Mammary microvascular endothelial cell (primary cell): ENCODE measurements at places on chromosomes 7 and 10. TPM values are rescaled to one million over a fixed set of nuclear protein-coding genes. Genes with fewer than 3 reads are reported as not detected.

The CCDC201 gene
- not detected in 2 replicates for total RNA-seq

The MBLAC1 gene
- 4.7 and 5.0 TPM in 2 replicates for total RNA-seq

The P4HA1 gene
- total RNA-seq, result 27.5 and 30.8 TPM in 2 replicates

The BAIAP2L1 gene
- total RNA-seq, result 2.4 and 4.1 TPM in 2 replicates

The KLF6 gene
- total RNA-seq, result 71.8 and 84.7 TPM in 2 replicates

The NEURL1 gene
- 0.10 and 0.87 TPM in 2 replicates for total RNA-seq

The SAMD9L gene
- total RNA-seq, result 35.8 and 40.4 TPM in 2 replicates

The COL1A2 gene
- 6.7 and 7.7 TPM in 2 replicates for total RNA-seq

The GJC3 gene
- not detected in 2 replicates for total RNA-seq

The GPR146 gene
- 7.8 TPM in 2 replicates for total RNA-seq

The JAZF1 gene
- total RNA-seq, result 6.6 and 7.5 TPM in 2 replicates

The CHN2 gene
- total RNA-seq, result 0.67 and 2.7 TPM in 2 replicates

The PIK3CG gene
- total RNA-seq, result 4.7 and 5.8 TPM in 2 replicates

The VIPR2 gene
- total RNA-seq, result not detected in 2 replicates

The ICA1 gene
- 10.9 and 11.1 TPM in 2 replicates for total RNA-seq

The MCM10 gene
- 12.2 and 13.5 TPM in 2 replicates for total RNA-seq

The TDRD1 gene
- 0.07 TPM in 1 of 2 replicates, not detected in the other for total RNA-seq

The IKZF1 gene
- total RNA-seq, result not detected in 2 replicates

The MYO3A gene
- not detected in 2 replicates for total RNA-seq

The NODAL gene
- not detected in 2 replicates for total RNA-seq

The SYCE1 gene
- 0.15 and 1.00 TPM in 2 replicates for total RNA-seq

The COA1 gene
- total RNA-seq, result 47.3 and 55.6 TPM in 2 replicates

The ADIRF gene
- 34.7 and 71.8 TPM in 2 replicates for total RNA-seq

The PILRB gene
- total RNA-seq, result 14.1 and 18.6 TPM in 2 replicates

The TFEC gene
- 8.3 and 10.9 TPM in 2 replicates for total RNA-seq

The SCART1 gene
- total RNA-seq, result under 0.01 and 0.25 TPM in 2 replicates

The SEMA4G gene
- total RNA-seq, result 0.84 and 1.8 TPM in 2 replicates

The SPDYE3 gene
- total RNA-seq, result 0.05 TPM in 1 of 2 replicates, not detected in the other

The CHCHD3 gene
- total RNA-seq, result 63.8 and 73.4 TPM in 2 replicates

The SUN3 gene
- total RNA-seq, result not detected in 2 replicates

The PRPF18 gene
- 21.9 and 25.8 TPM in 2 replicates for total RNA-seq

The RPP30 gene
- 52.4 and 59.7 TPM in 2 replicates for total RNA-seq

The SMO gene
- total RNA-seq, result 8.5 and 9.1 TPM in 2 replicates

The CALHM3 gene
- total RNA-seq, result not detected in 2 replicates

The OPALIN gene
- not detected in 2 replicates for total RNA-seq

The TAS2R38 gene
- total RNA-seq, result not detected in 2 replicates

The TRIM50 gene
- total RNA-seq, result not detected in 2 replicates

The HUS1 gene
- total RNA-seq, result 22.8 and 41.6 TPM in 2 replicates

The HOXA7 gene
- 11.9 and 13.6 TPM in 2 replicates for total RNA-seq

The LIPM gene
- total RNA-seq, result not detected in 2 replicates
